ENCODE measurements at places on chromosomes 5 and 9.

DNA sequence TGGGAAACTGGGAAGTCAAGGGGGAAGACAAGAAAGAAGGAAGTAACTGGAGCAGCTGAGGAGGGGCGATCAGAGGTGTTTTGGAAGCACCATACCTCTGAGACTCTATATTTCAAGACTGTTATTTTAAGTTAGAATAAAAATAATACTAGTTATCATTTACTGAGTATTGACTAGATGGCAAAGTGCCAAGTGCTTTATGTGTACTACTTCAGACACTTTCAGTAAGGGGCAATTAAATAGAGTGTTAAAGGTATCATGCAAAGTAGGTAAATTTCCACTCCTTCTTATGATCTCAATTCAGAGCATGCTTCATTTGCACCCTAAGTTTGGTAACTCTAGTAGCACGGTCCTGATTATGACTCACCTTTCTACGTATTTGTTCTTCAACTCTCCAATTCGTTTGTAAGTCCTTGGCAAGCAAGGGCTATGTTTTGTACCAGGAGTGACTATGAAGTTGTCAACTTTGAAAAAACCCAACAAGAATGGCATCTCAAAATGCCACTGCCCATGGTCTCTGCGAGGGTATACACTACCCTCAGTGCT, 152.4 kb upstream of the RAPGEF1 start:
- no peak for DNase-seq

GRCh38 chr5:92980491-92980890, 600.5 kb downstream of the NR2F1-AS1 start:
- no peak for DNase-seq

GRCh38 chr9:132755096-132755495, 84.8 kb downstream of the GTF3C4 start:
- DNase-seq: no peak

- DNase-seq: no peak
Observed at GRCh38 chr5:157116483-157116954, 7.7 kb upstream of the HAVCR2 start.

DNA sequence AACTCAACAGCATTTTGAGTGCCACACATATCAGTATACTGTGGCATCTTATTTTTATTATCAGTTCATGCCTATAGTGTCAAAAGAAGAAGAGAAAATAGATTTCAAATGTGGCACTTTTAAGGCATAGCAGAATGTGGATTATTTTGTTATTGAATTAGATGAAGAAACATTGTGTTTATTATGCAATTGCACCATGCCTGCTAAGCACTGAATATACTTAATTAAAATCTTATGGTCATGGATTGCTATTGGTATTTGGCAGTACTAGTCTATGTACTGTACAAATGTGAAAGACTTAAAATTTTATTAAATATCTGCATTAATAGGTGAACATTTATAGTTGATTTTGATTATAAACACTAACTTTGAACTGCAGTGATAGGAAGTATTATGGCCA, 128.8 kb downstream of the FER start:
- DNase-seq: no peak

All from stimulated activated CD4-positive, alpha-beta T cell treated with anti-CD3 and anti-CD28 coated beads, Interleukin-2, amount 100 ng/mL, for 48 hours (primary cell).